Activated CD4-positive, CD25-positive, alpha-beta regulatory T cell treated with anti-CD3 and anti-CD28 coated beads, Interleukin-2, amount 50 U/mL, for 24 hours (primary cell): ENCODE measurements at places on chromosomes 1 and 21.

GRCh38 chr1:235943581-235944114 lies 76.9 kb upstream of the LYST start:
- no peak for ATAC-seq

DNA sequence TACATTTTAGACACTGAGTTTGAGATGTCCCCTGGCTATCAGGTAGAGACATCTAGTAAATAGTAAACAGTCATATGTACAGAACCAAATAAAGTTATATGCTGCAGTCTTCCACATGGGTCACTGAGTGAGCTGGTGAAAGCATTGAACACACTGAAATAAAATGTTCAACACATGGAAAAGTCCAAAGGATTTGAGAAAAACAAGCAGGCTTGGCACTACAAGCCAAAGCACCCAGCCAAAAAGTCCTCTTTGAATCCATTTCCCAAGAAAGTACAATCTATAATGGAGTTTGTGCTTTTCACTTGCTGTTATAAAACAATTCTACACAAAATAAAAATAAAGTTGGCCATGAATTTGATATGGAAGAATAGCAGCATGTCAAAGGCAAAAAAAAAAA lies 135.4 kb downstream of the NR5A2 start:
- ATAC-seq: no peak

- ATAC-seq: no peak
Observed at GRCh38 chr21:32814528-32814927, 43.0 kb upstream of the PAXBP1 start.

- no peak for ATAC-seq
Observed at GRCh38 chr1:14851760-14852159, 253.3 kb downstream of the KAZN start.

DNA sequence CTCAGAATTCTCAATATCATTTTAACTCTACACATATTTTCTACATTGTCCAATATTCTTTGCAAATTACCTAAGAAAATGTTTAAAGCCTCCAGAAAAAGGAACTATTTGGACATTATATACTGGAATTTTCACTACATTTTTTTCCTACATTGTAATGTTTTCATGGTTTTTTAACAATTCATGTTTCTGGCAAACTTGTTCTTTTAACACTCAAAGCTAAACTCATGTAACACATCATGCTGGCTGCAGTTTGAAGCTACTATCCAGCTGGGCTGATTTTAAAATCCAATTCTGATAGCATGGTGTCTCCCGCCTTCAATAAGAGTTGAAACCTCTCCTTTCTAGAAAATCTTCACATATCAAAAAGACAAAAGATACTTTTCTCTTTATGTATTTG lies 52.0 kb downstream of the TGFBR3 start:
- ATAC-seq: no peak

GRCh38 chr21:36547464-36547863 lies 67.5 kb upstream of the CLDN14 start:
- ATAC-seq: no peak

DNA sequence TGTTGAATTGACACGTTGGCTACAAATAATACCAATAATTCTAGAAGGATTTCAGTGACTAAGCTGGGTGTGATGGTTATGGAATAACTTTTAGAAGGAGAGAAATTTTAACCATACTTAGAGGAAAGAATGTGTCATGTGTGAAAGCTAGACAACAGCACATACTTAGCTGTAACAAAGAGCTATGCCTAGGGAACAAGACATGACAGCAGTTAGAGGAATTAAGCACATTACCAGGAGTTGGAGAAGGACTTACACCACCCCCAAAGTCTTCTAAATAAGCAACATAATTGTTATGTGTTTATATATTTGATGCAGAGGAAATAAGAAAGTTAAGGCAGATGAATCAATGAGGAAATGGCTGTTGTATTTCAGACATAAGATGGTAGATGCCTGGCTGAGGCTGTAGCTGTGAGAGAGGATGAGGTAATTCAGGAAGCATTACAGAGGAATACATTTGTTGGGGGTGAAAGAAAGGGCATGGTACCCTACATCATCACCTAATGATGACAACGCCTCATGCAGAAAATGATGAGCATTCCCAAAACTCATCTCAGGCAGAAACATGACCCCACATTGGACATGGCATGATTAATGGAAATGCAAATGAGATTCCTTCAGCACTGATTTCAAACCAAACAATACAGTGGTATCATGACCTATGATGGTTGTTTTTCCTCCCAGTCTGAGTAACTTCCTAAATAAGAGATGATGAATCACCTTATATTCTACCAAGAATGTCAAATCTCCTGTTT lies 211.5 kb downstream of the LHX8 start:
- ATAC-seq: no peak

- ATAC-seq: no peak
Observed at GRCh38 chr1:185315445-185316071, 1.5 kb downstream of the IVNS1ABP start.

DNA sequence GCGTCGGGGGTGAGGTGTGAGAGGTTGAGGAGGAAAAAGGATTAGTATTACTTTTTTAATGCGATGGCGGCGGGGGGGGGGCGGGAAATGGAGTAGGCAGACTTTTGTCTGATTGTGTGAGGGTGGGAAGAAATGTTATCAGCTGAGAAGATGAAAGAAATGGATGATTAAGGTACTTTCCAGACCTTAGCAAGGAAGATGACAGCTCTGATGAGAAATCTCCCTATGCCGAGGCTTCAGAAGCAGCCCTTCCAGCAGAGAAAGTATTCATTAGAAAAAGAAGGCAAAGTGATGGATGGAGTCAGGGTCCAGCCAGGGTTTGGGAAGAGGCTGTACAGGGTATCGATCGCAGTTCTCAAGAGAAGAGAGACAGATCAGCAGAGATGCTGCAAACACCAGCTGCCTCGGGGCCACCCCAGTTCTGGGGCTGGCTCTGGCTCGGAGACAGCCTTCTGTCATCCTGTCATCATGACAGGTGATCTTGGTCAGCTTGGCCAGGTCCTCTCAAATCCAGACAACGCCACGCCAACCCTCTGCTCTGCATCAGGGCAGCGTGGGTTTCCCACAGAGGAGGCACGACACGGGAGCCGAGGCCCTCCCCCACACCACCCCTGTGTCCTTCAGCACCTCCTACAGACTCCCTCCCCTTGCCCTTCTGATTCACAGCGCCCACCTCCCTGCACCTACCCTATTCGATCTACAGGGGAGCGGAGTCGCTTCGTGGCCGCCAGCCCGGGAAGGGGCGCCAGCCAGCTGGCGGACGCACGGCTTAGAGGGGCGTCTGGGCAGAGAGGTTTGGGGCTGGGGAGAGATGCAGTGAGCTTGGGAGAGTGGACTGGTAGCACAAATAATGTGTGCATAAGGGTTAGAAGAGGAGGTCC lies 674 bp upstream of the ATXN7L2 start:
- peak; percentile 33 for ATAC-seq

DNA sequence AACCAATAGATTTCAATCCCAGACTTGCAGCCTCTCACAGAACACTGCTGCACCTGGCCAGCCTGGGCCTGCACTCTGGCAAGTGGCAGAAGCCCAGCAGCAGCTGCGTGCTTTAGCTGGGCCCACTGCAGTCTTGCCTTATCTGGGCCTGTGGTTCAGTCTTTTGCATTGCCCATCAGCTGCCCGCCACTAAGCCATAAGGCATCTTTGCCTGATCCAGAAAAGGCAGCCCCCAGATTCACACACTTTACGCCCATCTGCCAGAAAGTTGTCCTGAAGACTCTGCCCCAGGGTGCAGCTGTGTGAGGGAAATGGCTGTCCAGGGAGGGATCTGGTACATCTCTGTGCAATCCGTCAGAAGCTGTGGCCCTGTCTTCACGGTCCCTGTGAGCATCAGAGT lies 217.0 kb downstream of the DNAH14 start:
- ATAC-seq: no peak

GRCh38 chr1:205440476-205441317 lies 15.1 kb downstream of the BLACAT1 start:
- ATAC-seq: peak; percentile 96

DNA sequence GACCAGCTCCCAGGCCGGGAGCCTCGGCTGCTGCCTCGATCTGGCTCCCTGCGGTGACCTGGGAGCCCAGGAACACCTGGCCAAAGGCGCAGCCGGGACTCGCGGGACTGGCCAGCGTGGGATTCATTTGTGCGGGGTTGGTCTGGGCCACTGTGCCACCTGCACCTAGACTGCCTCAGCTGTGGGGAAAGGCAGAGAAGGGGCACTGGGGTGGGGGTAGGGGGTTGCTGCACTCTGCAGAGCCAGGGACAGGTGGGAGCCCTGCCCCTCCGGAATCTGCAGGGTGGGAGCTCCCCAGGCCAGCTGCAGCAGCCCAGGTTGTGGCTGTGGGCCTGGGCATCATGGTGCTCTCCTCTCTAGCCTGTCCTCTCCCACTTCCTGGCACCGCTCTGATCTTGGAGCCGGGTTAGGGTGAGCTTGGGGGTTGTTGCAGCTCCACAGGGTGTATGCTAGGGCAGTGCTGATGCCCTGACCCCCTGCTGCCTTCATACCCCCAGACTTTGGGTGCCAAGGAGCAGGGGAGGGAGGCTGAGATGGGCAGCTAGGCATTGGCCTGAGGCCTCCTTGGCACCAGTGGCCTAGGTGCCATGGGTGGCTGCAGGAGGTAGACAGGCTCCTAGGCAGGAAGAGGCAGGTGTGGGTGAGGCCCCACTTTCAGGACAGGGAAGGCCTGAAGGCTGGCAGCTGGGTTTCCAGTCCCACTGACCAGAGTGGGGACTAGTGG lies 57.5 kb upstream of the ETV3 start:
- no peak for ATAC-seq

- no peak for ATAC-seq
Observed at GRCh38 chr1:110258734-110259133, 48.6 kb downstream of the KCNC4 start.

- no peak for ATAC-seq
Observed at GRCh38 chr21:41857771-41858300, 21.3 kb downstream of the PRDM15 start.

GRCh38 chr1:64098436-64098835 lies 105.0 kb upstream of the UBE2U start:
- no peak for ATAC-seq

- no peak for ATAC-seq
Observed at GRCh38 chr1:156497743-156498431, 2.7 kb downstream of the MEF2D start.

- ATAC-seq: no peak
Observed at GRCh38 chr1:117672756-117673155, 66.9 kb downstream of the TENT5C start.

- no peak for ATAC-seq
Observed at GRCh38 chr1:30472009-30472408, 251.4 kb downstream of the MATN1 start.

- ATAC-seq: no peak
Observed at GRCh38 chr1:52216907-52217458, 75.1 kb downstream of the ZFYVE9 start.

- ATAC-seq: no peak
Observed at GRCh38 chr1:174049514-174049913, 27.4 kb upstream of the RC3H1 start.

- no peak for ATAC-seq
Observed at GRCh38 chr1:217066794-217067193, 343.6 kb upstream of the ESRRG start.

- ATAC-seq: no peak
Observed at GRCh38 chr1:155481741-155482241, 80.8 kb downstream of the ASH1L start.

DNA sequence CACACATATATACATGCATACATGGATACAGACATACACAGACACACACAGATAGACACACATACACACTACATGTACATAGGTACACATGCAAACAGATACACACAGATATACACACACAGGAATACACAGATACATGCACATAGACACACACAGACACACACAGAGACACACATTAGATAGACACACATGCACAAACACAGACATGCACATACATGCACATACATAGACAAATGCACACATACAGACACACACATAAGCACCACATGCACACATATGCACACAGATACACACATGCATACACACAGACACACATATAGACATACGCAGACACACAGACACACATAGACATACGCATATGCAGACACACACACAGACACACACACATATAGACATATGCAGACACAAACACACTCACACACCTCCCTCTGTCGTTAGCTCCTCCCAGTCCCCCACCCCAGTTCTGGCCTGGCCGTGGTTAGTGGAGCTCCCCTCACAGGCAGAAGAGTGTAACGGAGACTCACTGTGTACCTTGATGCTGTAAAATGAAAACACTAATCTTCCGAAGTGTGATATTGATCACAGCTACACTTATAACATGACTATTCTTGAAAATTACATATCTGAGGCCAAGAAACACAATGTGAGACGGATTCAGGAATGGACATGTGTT lies 7.6 kb downstream of the UBASH3A start:
- peak; percentile 30 for ATAC-seq

- peak; percentile 90 for ATAC-seq
Observed at GRCh38 chr1:41728403-41729202, 190.1 kb downstream of the HIVEP3 start.

- ATAC-seq: peak; percentile 10
Observed at GRCh38 chr1:156750711-156751450, 594 bp downstream of the HDGF start.

- no peak for ATAC-seq
Observed at GRCh38 chr1:101008229-101008834, 17.3 kb downstream of the DPH5 start.

DNA sequence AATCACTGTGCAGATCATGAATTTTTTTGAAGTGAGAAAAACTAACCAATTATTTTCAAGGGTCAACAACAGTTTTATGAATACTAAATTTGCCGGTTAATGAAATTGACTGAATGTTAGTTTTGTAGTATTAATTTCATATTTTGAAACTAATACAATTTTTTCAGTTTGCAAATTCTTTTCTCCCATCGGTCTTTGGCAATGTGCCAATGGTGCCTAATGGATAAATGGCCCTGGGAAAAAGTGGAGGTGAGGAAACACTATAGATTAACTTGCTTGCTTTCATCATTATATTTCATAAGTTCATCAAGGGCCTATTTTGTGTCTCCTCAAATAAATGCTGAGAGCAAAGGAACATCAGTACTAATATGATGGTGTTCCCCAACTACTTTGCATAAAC lies 4.1 kb downstream of the C1orf141 start:
- ATAC-seq: no peak

GRCh38 chr1:166978821-166979220 lies 3.5 kb upstream of the ILDR2 start:
- ATAC-seq: no peak

DNA sequence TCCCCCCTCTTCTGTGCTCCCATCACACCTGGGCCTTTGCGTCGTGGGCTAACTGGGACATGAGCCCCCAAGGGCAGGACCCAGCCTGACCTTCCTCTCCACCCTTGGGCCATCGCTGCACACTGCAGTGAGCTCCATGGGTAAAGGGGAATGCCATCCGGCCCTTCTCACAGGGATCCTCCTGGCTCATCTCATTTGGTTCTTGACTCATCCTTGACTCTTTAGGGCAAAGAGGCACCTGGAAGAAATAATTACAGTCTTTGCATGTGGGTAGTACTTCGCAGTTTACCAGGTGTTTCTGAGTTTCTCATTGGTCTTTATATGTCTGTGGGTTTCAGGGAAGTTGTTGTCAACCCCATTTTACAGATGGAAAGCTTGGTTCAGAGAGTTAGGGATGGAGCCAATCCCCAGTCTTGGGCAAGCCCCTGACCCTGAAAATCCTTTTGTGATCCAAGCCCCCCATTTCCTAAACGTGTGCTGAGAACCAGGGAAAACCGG lies 59.3 kb upstream of the ID3 start:
- ATAC-seq: no peak

- peak; percentile 42 for ATAC-seq
Observed at GRCh38 chr1:31788825-31789256, 24.7 kb upstream of the ADGRB2 start.
